SK-MEL-5 (cell line): ENCODE measurements at places on chromosomes 2 and 18. TPM values are rescaled to one million over a fixed set of nuclear protein-coding genes. Genes with fewer than 3 reads are reported as not detected.

MYO3B gene
- 1.3 and 1.8 TPM in 2 replicates for total RNA-seq

RPRD1A gene
- total RNA-seq, result 58.5 TPM in 2 replicates

C1GALT1C1L gene
- total RNA-seq, result 1.0 and 1.2 TPM in 2 replicates

SYT4 gene
- total RNA-seq, result not detected in 2 replicates

RSAD2 gene
- total RNA-seq, result 0.48 TPM in 1 of 2 replicates, not detected in the other

SPC25 gene
- total RNA-seq, result 11.8 and 13.9 TPM in 2 replicates

COLEC12 gene
- total RNA-seq, result 1.9 TPM in 2 replicates

NOL4 gene
- total RNA-seq, result not detected in 2 replicates

SULT1C2 gene
- total RNA-seq, result 5.0 and 10.7 TPM in 2 replicates

IL36RN gene
- total RNA-seq, result not detected in 2 replicates

ACMSD gene
- total RNA-seq, result not detected in 2 replicates

CTDP1 gene
- total RNA-seq, result 17.6 and 21.6 TPM in 2 replicates

CD302 gene
- 12.0 and 13.4 TPM in 2 replicates for total RNA-seq
